ENCODE measurements at places on chromosomes 7 and 10. TPM values are rescaled to one million over a fixed set of nuclear protein-coding genes. Genes with fewer than 3 reads are reported as not detected.

- H3K4me3 ChIP-seq: no peak overlapping the region
- no peak overlapping the region for H3K27ac ChIP-seq
- H3K4me1 ChIP-seq: no peaks in the 10 kb centered on the region
These were observed 188.7 kb upstream of the PPP1R3A start for GRCh38 chr7:114107522-114107921.

DNA sequence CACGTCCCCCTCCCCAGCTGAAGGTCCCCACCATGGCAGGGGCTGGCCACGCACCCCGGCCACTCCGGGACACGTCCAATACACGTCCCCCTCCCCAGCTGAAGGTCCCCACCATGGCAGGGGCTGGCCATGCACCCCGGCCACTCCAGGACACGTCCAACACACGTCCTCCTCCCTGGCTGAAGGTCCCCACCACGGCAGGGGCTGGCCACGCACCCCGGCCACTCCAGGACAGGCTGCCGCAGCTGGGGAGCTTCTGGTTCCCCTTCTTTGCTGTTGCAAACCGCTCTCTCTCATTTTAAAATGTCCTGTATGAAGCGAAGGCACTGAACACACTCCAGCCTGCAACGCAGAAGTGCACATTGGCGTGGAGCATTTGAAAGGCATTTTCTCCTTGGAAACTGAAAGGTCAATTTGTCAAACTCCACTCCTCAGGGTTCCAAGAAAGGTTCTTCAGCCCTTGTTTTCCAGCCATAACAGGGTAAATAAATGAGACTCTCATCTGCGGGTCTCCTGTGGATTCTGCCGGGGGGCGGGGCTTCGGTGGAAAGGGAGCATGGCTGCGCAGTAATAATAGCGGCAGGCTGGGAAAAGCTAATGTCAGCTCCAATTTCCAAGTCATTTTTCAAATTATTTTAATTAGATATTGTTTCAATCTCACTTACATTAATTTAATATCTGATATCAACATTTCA is 580.3 kb downstream of the DNAJB6 start:
- no peak for DNase-seq
- H3K36me3 ChIP-seq: no peaks in the 10 kb centered on the region
- no peaks in the 10 kb centered on the region for H3K4me1 ChIP-seq

- peaks cover 4% of the 10 kb centered on the region for H3K27me3 ChIP-seq
- DNase-seq: no peak
- no peak overlapping the region for H3K27ac ChIP-seq
- peaks cover 6% of the 10 kb centered on the region for H3K36me3 ChIP-seq
These were observed 56.7 kb downstream of the ZNF365 start for GRCh38 chr10:62430881-62431280.

Gene NIPSNAP2
- total RNA-seq: 57.4 TPM

DNA sequence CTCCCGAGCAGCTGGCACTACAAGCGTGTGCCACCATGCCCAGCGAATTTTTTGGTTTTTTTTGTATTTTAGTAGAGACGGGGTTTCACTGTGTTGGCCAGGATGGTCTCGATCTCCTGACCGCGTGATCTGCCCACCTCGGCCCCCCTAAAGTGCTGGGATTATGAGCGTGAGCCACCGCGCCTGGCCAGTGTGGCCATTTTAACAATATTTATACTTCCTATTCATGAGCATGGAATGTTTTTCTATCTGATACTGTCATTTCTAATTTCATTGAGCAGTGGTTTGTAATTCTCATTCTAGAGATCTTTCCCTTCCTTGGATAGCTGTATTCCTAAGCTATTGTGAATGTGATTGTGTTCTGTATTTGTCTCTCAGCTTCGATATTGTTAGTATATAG is 96.2 kb downstream of the GLCCI1 start:
- H3K27ac ChIP-seq: no peak overlapping the region
- peaks cover 27% of the 10 kb centered on the region for H3K4me1 ChIP-seq
- no peaks in the 10 kb centered on the region for H3K27me3 ChIP-seq

Gene DPP6
- total RNA-seq: not detected

GRCh38 chr7:112266141-112266540 is 59.6 kb downstream of the ZNF277 start:
- H3K36me3 ChIP-seq: peaks cover 3% of the 10 kb centered on the region
- H3K4me3 ChIP-seq: no peak overlapping the region
- no peak overlapping the region for H3K27ac ChIP-seq
- H3K27me3 ChIP-seq: no peaks in the 10 kb centered on the region

Gene ZP3
- total RNA-seq: 19.4 TPM

Gene SPACDR
- total RNA-seq: 3.5 TPM

Gene HOXA7
- not detected for total RNA-seq

Gene MRM2
- total RNA-seq: 25.5 TPM

GRCh38 chr7:25897261-25897782 is 254.7 kb upstream of the NFE2L3 start:
- DNase-seq: no peak
- H3K36me3 ChIP-seq: no peaks in the 10 kb centered on the region
- H3K27ac ChIP-seq: no peak overlapping the region
- H3K4me3 ChIP-seq: no peak overlapping the region
- H3K27me3 ChIP-seq: peaks cover 1% of the 10 kb centered on the region

All from activated CD4-positive, alpha-beta memory T cell treated with anti-CD3 and anti-CD28 coated beads for 36 hours (primary cell).